Thyroid gland (tissue), 4 donors: ENCODE measurements at places on chromosomes 1 and 21. TPM values are rescaled to one million over a fixed set of nuclear protein-coding genes. Genes with fewer than 3 reads are reported as not detected.

DNA sequence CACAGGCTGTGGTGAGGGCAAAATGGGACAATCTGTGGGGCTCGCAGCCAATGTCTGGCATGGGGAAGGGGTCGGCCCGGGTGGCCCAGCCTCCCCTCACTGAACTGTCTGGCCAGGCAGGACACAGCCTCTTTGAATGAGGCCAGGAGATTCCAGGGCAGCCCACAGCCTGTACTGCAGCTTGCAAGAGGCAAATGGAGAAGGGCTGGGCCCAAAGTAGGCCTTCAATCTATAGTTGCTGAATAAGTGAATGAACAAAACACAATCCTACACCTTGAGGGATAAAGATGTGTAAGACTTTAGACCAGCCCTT is 23.2 kb downstream of the SLC27A3 start:
- H3K27me3 ChIP-seq: no peaks in the 10 kb centered on the region
- no peaks in the 10 kb centered on the region for H3K36me3 ChIP-seq
- peaks cover 1% of the 10 kb centered on the region for H3K4me1 ChIP-seq
- H3K27ac ChIP-seq: no peak overlapping the region
- DNase-seq: no peak

DNA sequence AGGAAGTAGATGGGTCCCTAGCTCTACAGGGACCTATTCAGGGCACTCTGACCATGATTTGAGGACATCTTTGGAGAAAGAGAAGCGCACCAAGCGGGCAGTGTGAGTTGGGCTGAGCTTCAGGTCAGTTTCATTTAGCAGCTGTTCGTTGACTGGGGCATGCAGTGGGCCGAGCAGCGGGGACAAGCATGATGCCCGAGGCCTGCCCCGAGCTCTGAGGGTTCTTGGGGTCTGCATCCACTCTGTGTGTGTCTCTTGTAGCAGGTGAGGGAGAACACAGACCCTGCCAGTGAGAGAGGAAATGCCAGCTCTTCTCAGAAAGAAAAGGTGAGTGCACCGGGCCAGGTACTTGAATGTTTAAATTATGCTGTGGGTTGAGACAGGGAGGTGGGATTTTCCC is 5.4 kb downstream of the THAP3 start:
- peaks cover 35% of the 10 kb centered on the region for H3K36me3 ChIP-seq
- no peak for DNase-seq
- H3K27me3 ChIP-seq: no peaks in the 10 kb centered on the region

- DNase-seq: no peak
- peak overlapping the region; percentile 80 for H3K27ac ChIP-seq
- peak overlapping the region; percentile 49 for H3K4me3 ChIP-seq
- peaks cover 3% of the 10 kb centered on the region for H3K4me1 ChIP-seq
These were observed 108.2 kb downstream of the LTN1 start for GRCh38 chr21:28884481-28884880.

DNA sequence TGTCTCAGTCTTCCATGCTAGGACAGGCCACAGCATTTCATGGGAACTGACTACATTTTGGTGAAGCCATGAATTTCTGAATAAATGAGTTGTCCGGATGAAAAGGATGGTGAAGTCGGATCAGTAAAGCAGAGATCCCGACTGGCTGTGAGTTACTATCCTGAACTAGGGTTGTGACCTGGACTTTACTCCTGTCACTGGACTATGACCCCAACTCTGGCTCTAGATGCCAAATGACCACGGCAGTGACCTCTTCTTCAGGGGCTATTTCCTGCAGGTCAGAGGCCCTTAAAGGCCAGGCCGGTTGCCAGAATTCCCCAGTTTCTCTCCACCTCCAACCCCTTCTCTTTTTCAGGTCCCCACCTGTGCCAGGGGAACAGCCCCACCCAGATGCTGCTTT is 1.7 kb upstream of the NECTIN4 start:
- H3K27me3 ChIP-seq: no peaks in the 10 kb centered on the region
- H3K36me3 ChIP-seq: no peaks in the 10 kb centered on the region
- no peak for DNase-seq
- peaks cover 4% of the 10 kb centered on the region for H3K4me1 ChIP-seq

DNA sequence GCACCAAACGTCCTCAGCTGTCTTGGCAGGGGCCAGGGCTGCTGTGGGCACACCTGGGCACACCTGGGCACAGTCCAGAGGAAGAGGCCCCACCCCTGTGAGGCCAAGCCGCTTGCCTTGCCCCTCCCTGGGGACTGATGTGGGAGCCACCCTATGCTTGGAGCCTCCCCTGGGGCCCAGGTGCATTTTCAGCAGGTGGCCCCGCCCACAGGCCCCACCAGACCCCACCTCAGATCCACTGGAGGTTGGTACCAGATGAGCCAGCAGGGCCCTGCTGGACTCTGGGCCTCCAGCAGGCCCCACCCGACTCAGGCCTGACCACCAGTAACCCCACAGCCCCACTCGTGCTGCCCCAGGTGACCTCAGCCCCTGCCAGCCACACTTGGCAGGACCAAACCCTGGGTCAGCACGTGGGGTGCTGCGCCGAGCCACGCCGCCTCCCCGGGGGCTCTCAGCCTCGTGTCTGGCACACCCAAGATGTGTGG is 8.8 kb downstream of the SLC19A1 start:
- H3K4me1 ChIP-seq: peaks cover 19% of the 10 kb centered on the region
- DNase-seq: peak; percentile 2
- no peaks in the 10 kb centered on the region for H3K27me3 ChIP-seq
- H3K4me3 ChIP-seq: no peak overlapping the region

Gene BRDT
- total RNA-seq: not detected

GRCh38 chr21:33817663-33818451 is 97.7 kb downstream of the ATP5PO start:
- no peak for DNase-seq
- peaks cover 24% of the 10 kb centered on the region for H3K4me1 ChIP-seq
- H3K27me3 ChIP-seq: no peaks in the 10 kb centered on the region
- no peaks in the 10 kb centered on the region for H3K36me3 ChIP-seq
- no peak overlapping the region for H3K27ac ChIP-seq

GRCh38 chr1:17141441-17142197 is 22.4 kb upstream of the PADI2 start:
- DNase-seq: no peak
- H3K36me3 ChIP-seq: no peaks in the 10 kb centered on the region
- H3K4me1 ChIP-seq: no peaks in the 10 kb centered on the region
- no peak overlapping the region for H3K27ac ChIP-seq

DNA sequence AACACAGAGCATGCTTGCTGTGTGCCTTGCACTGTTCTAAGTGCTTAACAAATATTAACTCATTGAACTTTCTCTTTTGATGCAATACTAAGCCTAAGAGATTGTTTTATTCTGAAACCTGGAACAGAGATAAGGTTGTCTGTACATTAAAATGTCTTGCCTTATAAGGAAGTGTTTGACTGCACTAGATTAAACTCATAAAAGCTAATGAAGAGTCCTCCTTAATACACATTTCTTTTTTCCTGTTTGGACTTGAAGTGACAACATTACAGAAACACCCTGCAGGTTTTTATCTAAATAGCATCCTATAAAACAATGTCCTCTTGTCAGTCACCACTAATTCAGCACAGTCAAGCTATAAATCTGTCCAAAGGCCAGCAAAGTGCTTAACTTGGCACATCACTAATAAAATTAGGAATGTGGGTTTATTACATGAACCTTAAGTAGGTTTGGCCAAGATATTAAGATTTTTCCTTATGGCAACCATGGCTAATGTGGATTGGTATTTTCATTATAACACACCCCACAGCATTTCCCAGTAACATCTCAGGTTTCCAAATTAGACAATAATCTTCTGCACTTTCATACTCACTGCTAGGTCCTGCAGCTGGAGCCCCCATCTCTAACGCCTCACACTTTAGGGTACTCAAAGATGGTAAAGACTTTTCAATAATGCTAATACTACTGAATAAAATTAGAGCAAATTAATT is 389.7 kb downstream of the LMO4 start:
- H3K4me1 ChIP-seq: no peaks in the 10 kb centered on the region
- H3K4me3 ChIP-seq: no peak overlapping the region
- no peak overlapping the region for H3K27ac ChIP-seq

DNA sequence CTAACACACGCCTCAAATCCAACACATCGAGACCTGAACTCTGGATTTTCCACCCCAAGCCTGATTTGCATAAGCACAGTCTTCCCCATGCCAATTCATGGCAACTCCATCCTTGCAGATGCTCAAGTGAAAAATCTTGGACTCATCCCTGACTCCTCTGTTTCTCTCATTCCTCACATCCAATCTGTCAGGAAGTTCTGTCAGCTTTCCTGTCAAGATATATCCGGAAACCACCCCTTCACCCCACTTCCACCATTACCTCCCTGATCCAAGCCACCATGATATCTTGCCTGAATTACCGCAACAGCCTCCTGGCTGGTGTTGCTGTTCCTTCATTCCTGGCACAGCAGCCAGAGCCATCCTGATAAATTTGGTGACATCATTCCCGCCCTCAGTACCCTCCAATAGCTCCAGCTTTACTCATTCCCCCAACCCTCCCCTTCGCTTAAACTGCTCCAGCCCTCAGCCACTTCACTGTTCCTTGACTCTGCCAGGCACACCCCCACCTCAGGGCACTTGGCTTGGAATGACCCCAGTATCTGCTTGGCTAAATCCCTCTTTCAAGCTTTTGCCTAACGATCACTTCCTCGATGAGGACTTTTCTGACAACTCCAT is 17.4 kb downstream of the TCEA3 start:
- peak; percentile 72 for DNase-seq
- peaks cover 27% of the 10 kb centered on the region for H3K4me1 ChIP-seq
- H3K27ac ChIP-seq: no peak overlapping the region
